ENCODE measurements at places on chromosomes 6 and 20. TPM values are rescaled to one million over a fixed set of nuclear protein-coding genes. Genes with fewer than 3 reads are reported as not detected.

- no peaks in the 10 kb centered on the region for H3K4me1 ChIP-seq
- no peak overlapping the region for H3K27ac ChIP-seq
- no peak overlapping the region for H3K4me3 ChIP-seq
- DNase-seq: no peak
- peaks cover 73% of the 10 kb centered on the region for H3K36me3 ChIP-seq
- H3K27me3 ChIP-seq: no peaks in the 10 kb centered on the region
These were observed 10.0 kb downstream of the TXNDC5 start for GRCh38 chr6:7900621-7901020.

SEMG1 gene
- total RNA-seq: not detected

- no peaks in the 10 kb centered on the region for H3K27me3 ChIP-seq
- H3K27ac ChIP-seq: no peak overlapping the region
- no peak overlapping the region for H3K4me3 ChIP-seq
- DNase-seq: no peak
These were observed 40.0 kb downstream of the NUDT3 start for GRCh38 chr6:34352305-34352937.

HLA-DOB gene
- total RNA-seq: 1.3 TPM

SDCBP2 gene
- total RNA-seq: 34.5 TPM

GRCh38 chr6:88983532-88983931 is 20.1 kb upstream of the RNGTT start:
- H3K27ac ChIP-seq: no peak overlapping the region
- H3K36me3 ChIP-seq: no peaks in the 10 kb centered on the region
- H3K4me1 ChIP-seq: no peaks in the 10 kb centered on the region
- no peak for DNase-seq
- no peak overlapping the region for H3K4me3 ChIP-seq
